ENCODE measurements at places on chromosomes 3 and 15.

DNA sequence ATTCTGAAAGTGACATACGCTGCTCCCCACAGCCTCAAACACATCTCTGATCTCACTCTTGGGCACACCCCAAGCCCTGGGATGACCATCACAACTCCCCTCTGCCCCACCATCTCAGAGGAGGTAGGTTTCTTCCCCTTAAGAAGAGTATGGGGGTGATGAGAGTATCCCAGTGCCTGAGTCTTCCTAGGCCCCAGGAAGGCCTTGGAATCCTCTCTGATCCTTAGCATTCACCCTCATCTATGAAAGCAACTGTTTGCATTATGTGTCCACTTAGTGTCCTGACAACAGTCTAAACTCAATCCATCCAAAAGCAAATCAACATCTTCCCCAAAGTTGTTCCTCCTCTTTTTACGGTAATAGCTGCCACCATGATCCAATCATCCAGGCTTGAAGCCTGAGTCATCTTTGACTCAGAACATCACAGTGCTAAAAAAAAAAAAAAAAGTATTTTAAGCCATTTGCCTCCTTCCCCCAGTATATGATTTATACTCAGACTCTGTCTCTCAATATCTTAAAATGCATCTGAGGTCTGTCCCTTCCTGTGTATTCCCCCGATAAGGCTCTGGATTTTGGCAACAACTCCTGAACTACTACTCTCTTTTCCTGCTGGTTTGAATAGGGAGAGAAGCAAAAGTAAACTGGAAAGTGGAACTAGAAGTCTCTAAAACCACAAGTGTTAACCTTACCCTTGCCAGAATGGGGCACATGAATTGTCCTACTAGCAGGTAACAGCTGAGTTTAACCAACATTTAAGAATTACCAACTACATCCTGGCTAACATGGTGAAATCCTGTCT is 22.5 kb downstream of the POPDC2 start:
- DNase-seq, result no peak

DNA sequence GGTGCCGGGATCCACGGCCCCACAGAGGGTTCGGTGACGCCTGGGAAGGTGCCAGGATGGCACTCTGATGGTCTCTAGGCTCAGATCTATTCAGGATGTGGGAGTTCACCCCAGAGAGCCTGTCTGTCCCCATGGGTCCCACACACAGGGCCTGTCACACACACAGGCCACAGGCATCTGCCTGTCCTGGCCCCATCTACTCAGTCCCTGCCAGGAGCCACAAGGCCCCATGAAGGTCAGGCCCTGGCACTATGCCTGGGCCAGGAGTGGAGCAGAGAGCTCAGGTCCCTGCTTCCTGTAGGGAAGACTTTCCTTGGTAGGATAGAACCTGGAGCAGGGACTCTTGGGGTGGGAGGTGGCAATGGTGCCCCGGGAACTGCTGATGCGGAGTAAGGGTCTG is 49.0 kb upstream of the FURIN start:
- no peak for DNase-seq

DNA sequence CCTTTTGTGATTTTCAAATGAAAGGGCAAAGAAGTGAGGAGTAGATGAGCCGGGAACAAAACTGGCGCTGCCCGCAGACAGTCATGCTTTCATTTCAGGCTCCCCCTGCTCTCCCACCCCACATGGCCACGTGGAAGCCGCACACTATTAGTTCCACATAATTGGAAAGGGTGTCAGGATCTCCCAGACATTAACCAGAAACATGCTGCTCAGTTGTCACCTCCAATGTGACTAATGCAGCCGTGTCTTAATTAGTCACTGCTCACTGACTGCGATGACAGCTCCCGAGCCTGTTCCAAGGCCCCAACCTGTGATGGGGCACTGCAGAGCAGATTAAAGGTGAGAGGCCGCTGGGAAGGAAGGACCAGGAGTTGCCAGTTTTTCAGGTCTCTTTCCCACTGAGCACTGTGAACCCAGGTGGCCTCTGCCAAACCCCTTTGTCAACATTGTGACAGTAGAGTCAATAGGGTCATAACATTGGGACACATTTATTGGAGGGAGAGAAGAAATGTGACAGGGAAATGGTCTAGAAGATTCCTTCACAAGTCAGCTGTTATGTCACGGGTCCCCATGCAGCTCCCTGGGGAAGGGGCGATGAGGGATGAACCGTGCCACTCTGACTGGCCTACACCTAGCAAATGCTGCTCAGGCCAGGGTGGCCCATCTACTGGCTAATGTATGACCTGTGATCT is 38.6 kb upstream of the SFMBT1 start:
- DNase-seq, result no peak

GRCh38 chr3:30730967-30731366 is 124.6 kb downstream of the TGFBR2 start:
- DNase-seq, result no peak

DNA sequence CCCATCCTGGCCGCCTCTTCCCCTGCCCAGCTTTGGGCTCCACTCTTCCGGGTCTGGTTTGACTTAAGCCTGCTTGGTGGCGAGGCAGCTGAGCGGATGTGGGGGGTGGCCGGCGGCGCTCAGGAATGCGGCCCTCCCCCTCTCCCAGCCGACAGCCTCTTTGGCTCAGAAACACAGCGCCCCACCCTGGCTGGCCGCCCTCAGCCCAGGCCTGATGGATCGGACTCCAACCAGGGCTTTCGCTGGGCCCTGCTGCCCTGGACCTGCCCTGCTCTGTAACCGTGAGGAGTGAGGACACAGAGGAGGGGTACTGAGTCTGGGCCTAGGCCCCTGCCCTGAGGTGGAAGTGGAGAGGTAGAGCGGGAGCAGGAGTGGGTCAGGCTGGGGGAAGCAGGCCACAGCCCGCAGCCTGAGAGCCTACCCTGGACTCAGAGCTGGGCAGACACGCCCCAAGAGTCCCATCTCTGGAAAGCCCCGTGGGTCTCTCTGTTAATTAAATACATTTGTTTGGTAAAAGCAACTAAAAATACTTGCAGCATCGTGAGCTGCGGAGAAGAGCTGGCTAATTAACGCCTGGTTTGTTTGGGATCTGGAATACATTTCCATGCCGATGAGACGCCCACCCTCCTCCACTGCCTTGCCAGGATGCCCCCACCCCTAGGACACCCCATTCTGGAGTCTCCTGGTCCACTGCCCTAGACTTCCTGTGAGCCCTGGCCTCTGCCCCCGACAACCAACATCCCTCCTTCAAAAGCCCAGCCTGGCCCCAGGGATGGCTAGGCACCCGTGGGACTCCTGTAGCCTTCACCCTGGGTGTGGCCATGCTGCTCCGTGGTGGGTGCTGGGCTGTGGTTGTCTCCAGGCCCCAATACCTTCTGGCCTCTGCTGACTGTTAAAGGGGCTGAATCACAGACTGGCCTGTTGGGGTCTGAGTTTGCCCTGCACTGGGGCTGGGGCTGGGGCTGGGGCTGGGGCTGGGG is 19.6 kb downstream of the PLXNA1 start:
- DNase-seq, result no peak

DNA sequence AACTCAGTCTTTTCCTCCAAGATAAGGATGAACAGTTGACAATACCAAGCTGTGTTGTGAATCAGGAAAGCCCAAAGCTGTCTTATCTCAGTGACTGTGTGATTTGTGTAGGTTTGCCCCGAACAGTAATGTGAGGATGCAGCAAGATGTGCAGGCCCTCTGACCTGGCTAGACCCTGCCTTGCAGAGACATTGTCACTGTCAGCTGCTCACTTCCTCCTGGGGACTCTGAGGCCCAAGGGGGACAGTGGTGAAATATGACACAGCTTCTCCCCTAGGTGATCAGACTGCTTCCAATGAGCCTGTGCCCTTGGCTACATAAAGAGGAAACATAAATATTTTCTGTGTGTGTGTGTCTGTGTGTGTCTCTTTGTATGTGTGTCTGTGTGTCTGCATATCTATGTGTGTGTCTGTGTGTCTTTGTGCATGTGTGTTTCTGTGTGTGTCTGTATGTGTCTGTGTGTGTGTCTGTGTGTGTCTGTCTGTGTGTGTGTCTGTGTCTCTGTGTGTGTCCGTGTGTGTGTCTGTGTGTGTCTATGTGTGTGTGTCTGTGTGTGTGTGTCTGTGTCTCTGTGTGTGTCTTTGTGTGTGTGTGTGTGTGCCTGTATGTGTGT is 21.7 kb downstream of the LRRK1 start:
- DNase-seq, result no peak

DNA sequence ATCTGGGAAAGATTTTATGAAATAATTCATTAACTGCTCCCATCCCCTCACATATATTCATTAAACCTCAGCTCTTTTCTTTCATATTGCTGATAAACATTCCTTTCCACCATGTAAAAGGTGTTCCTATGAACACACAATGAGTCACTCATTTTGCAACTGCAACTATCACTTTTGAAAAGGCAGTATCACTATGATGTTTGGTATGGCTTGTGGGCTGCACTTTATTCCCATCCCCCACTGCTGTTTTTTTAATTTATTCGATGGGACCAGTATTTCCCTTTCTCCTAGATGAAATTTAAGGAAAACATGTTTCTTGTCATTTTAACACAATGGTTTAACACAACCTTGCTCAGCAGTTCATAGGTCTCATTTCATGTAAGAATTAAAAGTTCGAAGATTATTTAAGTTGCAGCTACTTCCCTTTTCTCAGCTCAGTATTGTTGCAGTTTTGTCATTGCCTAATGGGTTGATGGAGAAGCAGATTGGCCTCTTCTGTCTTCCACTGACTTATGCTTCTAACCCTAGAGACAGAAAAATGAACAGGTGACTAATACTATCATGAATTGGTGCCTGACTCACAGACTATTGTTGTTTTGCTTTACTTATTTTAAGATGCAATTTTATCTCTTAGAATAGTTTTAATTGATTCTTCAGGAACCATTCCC is 280.3 kb downstream of the ZPLD1 start:
- no peak for DNase-seq

GRCh38 chr3:118744186-118744585 is 290.5 kb downstream of the IGSF11 start:
- DNase-seq, result no peak

DNA sequence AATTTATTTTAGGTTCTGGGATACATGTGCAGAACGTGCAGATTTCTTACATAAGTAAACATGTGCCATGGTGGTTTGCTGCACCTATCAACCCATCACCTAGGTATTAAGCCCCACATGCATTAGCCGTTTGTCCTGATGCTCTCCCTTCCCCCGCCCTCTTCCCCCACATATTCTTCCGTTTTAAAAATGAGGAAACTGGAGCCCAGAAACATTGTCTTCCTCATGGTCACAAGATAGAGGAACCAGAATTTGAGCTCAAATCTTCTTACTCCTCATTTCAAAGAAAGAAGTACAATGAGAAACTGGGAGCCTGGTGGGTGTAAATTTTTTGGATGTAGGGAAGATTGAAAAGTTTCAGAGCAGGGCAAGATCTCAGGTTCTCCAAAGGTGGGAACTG is 56.1 kb upstream of the USP3 start:
- no peak for DNase-seq

GRCh38 chr15:78247911-78248310 is 13.5 kb upstream of the ACSBG1 start:
- no peak for DNase-seq

- no peak for DNase-seq
Observed at GRCh38 chr3:127495821-127496655, 94.5 kb downstream of the TPRA1 start.

- DNase-seq, result no peak
Observed at GRCh38 chr3:106212665-106213222, 343.9 kb upstream of the CBLB start.

GRCh38 chr15:90189781-90190467 is 11.2 kb upstream of the SEMA4B start:
- DNase-seq, result no peak

- DNase-seq, result no peak
Observed at GRCh38 chr3:12991481-12991837, 81.8 kb downstream of the IQSEC1 start.

- no peak for DNase-seq
Observed at GRCh38 chr3:187983484-187984124, 170.4 kb upstream of the LPP start.

GRCh38 chr15:57146506-57147201 is 228.2 kb downstream of the TCF12 start:
- DNase-seq, result no peak

GRCh38 chr3:15221574-15222217 is 15.7 kb downstream of the CAPN7 start:
- DNase-seq, result no peak

- DNase-seq, result no peak
Observed at GRCh38 chr3:42815826-42816225, 6.6 kb downstream of the ACKR2 start.

- DNase-seq, result no peak
Observed at GRCh38 chr15:71538181-71538580, 272.2 kb upstream of the NR2E3 start.

GRCh38 chr3:112806903-112807302 is 39.8 kb downstream of the CD200R1L start:
- DNase-seq, result no peak

GRCh38 chr15:73284090-73284716 is 84.6 kb downstream of the HCN4 start:
- DNase-seq, result no peak

DNA sequence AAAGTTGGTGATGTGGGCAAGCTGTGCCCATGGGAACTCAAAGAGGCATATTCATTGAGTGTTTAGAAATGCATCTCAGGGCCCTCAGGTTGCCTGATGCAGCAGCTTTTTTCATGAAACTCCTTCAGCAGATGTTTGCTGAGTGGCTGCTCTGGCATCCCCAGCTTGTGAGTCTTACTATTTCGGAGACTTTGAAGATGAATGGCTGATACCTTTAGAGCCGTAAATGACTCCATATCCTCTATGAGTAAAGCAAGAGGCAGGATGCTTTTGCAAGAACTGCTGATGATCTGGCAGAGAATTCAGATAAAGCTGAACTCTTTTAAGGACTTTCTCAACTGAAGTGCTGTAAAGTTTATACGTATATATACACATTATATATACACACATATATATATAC is 384.3 kb downstream of the CACNA2D3 start:
- no peak for DNase-seq

- no peak for DNase-seq
Observed at GRCh38 chr3:46410669-46411068, 3.6 kb downstream of the CCRL2 start.

DNA sequence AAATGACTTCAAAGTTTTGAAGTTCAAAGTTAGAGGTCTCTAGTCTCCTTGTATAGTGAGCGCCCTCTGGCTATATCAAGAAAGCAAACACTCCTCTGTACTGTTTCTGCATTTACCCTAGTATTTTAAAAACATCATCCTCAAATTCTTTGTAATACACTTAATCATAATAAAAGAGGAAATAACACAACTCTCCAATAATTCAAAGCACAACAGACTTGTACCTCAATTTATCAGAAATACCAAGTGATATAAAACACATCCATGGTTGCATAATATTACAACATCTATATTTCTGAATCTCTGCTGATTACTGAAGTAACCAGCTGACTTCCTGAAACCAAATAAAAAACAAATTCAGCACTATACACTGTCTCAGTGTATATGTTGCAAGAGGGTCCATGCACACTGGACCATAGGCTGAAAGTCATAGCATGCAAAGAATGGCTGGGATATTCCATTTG is 12.5 kb downstream of the PLOD2 start:
- no peak for DNase-seq

GRCh38 chr15:92989470-92989869 is 89.3 kb downstream of the CHD2 start:
- no peak for DNase-seq

GRCh38 chr3:58897646-58898045 is 152.2 kb downstream of the CFAP20DC start:
- DNase-seq, result no peak
